ENCODE measurements at places on chromosomes 7 and 10.
A peak's percentile ranks its signal among the peaks of the same experiment; 100 is the strongest.

GRCh38 chr10:89173075-89173474 lies 34.0 kb downstream of the CH25H start:
- no peak for DNase-seq

GRCh38 chr7:11636274-11636673 lies 195.7 kb downstream of the THSD7A start:
- DNase-seq = no peak

DNA sequence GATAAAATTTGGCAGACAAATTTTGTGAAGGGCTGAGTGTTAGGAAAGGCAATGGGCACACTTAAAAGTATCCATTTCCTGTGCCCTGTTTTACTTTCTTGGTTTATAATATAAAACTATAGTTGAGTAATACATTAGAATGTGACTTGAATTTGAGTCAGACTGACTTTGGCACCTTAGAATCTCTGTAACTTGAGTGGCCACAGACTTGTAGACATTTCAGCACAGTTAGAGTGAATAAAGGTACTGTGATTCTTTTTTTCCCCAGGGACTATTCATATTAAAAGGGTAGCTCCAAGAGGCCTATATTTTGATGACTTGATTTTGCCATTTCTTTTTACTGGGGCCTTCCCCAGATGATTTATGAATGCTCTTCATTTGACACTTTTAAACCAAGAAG lies 22.4 kb downstream of the GBF1 start:
- no peak for DNase-seq

DNA sequence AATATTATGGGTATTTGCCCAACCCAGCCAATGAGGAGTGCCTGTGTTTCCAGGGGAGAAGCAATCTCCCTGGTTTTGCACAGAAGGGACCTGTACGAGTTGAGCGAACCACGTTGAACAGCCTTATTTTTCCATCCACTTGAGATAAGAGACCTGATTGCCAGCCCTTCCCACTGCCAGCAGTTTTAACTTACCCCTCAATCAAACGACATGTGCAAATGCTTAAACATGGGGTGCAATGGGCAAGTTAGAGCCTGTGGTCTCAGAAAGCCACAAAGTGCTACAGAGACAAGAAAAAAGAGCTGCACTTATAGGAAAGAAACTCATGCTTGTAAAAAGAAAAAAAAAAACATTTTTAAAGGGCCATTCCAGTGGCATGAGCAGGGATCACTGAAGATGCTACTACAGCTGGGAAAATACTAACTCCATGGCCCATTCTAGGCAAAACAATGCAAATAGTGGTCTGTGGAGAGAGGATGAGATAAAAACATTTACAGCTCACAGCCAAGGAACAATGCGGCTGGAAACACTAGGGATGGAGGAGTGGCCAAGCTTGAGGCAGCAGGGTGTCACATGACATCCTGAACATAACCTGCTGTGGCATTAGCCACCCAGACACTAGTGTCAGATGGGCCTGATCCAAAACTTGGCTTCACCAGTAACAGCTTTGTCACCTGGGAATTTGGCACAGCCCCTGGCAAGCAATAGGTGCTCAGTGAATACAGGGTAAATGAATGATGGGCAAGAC lies 162.8 kb downstream of the ELMO1 start:
- DNase-seq = no peak

DNA sequence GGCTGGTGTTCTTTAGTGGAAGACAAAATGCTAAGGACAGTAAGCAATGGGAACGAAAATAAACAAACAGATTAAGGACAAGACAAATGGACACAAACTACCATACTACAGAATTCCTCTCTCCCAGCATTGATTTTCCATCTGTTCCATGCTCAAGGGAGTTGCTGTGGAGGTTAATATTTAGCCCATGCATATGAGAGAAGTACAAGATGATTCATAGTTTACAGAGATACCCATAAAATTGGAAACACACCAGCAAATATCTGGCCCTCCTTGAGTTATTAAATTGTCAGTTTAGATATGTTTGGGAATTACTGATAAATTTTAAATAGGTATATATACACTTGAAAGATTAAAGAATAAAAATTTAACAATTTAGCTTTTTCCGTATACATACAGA lies 69.8 kb downstream of the GLI3 start:
- no peak for DNase-seq

DNA sequence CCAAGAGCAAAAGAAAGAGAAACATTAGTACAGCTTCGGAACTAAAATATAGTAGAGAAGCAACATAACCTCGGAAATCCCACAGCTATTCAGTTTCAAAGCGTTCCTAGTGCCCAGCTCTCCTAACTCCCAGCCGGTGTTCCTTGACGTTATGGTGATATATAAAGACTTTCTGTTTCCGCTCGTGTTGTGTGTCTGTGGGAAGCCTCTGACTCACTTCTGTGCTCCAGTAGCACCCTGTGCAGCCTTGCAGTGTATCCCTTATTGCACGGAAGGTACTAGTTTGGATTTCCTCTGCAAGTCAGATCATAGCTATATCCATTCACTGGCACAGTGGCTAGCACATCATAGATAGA lies 535 bp downstream of the ASAH2B start:
- DNase-seq = peak; percentile 63
